ENCODE measurements at places on chromosomes 6 and 20.
A peak's percentile ranks its signal among the peaks of the same experiment; 100 is the strongest.

- DNase-seq, result no peak
Measured at GRCh38 chr20:51309128-51309527, 233.4 kb downstream of the NFATC2 start.

GRCh38 chr6:38241200-38241871, 398.4 kb downstream of the BTBD9 start:
- DNase-seq, result no peak

GRCh38 chr20:6708010-6708409, 59.5 kb upstream of the BMP2 start:
- no peak for DNase-seq

GRCh38 chr6:89487864-89488263, 54.9 kb downstream of the ANKRD6 start:
- DNase-seq, result no peak

DNA sequence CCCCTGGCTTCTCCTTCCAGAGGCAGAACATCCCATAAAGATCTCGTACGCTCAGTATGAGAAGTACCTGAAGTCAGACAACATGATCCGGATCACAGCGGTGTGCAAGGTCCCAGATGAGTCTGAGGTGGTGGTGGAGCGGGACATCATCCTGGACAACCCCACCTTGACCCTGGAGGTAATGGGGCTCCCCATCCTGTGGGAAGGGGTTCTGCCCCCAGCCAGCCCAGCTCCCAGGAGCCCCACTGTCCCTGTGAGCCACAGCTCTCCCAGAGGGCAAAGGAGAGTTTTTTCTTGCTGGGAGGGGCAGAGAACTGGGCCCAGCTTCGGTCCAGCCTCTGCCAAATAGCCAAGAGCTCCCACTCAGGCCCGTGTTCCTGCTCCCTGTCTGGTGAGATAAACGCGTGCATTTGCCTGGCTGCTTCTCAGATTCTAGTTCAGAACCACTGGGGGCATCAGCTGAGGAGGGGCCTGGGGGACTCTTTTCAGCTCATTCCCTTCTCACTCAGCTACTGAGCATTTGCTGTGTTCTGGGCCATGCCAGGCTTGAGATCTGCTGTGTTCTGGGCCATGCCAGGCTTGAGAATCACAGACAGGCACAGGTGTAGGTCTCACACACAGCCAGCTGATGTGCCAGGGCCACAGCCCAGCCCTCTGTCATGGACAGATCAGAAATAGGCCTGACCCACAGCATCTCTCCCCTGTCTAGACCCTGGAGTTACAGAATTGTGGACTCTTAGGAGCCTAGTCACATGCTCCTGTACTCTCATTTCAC, 39.5 kb downstream of the TGM3 start:
- DNase-seq, result no peak

DNA sequence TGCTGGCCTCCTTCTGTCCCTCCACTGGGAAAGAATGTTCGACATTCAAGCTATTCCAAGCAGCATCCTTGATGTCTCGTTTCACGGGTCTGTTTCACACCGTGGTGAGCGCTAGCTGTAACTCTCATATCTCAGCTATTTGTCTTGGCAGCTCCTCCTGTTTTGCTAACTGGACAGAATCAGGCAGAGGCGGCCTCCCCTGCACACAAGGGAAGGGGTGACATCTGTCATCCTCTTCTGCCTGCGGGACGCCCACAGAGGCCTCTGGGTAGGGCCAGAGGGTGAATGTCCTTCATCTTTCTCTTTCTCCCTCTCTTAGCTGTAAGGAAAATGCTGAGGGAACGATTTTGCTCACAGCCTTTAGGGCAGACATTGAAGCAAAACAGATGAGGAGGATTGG, 232.8 kb upstream of the GMDS start:
- DNase-seq, result no peak

DNA sequence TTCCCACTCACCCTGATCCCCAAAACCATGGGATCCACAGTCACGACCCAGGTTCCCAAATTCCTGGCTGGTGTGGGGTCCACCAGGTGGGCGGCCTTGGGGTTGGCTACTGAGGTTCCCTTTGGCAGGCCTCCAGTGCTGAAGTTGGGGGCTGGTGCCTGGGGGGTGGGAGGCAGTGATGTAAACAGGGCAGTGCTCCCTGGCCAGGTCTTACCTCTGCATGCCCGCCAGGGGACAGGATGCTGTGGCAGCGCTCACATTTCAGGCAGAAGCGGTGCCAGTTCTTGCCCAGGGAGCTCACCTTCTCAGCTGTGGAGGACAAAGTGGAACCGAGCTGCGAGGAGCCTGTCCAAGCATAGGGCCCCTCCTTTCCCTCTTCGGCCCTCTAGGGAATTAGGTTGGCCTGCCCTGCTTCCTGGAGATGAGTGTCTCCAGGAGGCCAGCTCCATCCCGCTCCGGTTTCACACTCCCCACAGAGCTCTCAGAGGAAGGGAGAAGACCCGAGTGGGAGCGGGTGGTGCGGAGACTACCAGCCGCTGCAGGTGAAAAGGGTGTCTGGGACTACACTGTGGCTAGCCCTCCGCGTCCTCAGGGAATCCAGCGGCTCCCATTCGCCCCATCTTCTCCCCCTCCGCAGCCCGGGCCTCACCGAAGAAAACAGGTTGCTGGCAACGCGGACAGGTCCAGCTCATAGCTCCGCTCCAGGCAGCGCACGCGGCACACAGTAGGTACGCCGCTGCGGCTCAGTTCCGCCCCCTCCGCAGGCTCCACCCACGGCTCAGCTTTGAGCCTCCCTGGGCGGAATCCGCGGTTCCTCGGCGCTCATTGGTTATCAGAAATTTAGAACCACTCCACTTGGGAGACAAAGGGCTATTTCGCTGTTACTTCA, at the start of gene CRIP3:
CRIP3 (minus strand) TSS at position 726 of the 889 bp plus-strand sequence; CDS start at position 692, 34 bp downstream.
- DNase-seq, result peak; percentile 7

- no peak for DNase-seq
Measured at GRCh38 chr20:63689046-63690002, 7.1 kb upstream of the TNFRSF6B start.

- DNase-seq, result no peak
Measured at GRCh38 chr6:7805078-7805849, 79.4 kb downstream of the BMP6 start.

DNA sequence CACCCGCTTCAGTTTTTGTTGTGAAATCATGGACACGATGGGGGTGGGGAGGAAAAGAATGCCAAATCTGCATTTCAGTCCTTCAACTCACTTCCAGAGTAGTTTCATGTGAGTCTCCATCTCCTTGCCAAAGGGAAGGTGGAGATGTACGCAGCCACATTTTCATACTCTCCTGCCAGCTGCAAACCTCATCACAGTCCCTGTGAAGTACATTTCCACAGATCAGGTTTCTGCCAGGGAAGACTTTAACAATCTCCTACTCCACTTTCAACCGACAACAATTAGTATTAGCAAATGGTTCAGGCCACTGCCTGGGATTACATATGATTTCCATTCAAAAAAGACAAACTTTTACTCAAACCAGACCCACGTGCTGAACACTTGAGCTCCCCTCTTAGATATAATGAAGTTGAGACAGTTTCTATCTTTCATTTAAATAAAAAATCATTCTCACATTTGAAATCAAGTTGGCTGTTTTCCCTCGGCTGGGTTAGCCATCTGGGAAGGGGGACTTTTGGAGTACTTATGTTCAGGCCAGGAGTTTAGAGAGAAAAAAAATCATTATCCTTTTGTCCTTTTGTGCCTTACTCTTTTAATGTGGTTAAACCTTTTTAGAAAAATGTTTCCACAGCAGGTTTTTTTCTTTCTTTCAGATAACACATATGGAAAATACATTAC, 51.0 kb upstream of the CEP162 start:
- DNase-seq, result no peak

- DNase-seq, result no peak
Measured at GRCh38 chr6:139764498-139764986, 390.1 kb upstream of the CITED2 start.

DNA sequence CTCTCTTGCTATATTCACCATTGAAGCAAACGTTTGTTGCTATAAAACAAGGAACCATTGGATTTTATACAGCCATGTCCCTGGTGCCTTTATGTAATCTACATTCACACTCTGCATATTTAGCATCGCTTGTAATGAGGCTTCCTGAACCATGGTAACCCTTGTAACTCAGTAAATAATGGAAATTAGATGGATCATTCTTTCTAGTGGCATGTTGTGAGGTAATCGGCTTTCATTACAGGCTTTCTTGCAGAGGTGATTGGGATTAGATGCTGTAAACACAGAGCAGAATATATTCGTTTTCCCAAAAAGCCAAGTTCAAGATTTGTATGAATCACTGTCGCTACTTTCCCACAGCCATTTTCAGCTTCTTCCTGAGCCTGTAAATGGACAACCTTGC, 36.1 kb downstream of the SMPDL3A start:
- DNase-seq, result no peak

DNA sequence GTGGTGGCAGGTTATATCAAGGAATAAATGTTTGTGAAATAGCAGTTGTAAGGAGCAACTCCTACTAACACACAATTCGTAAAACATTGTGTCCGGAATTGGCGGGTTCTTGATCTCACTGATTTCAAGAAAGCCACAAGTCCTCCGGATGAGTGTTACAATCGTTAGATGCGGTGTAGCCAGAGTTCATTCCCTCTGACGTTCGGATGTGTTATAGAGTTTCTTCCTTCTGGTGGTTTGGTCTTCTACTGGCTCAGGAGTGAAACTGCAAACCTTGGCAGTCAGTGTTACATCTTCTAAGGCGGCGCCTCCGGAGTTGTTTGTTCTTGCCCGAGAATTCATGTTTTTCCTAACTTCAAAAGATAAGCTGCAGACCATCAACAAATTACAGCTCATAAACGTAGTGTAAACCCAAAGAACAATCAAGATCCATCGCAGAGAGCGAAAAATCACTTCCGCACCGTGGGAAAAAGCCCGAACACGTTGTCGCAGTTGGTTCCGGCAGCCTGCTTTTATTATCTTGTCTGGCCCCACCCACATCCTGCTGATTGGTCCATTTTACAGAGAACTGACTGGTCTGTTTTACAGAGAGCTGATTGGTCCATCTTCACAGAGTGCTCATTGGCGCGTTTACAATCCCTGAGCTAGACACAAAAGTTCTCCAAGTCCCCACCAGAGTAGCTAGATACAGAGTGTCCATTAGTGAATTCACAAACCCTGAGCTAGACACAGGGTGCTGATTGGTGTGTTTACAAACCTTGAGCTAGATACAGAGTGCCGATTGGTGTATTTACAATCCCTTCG, 58.2 kb downstream of the TRIM27 start:
- peak; percentile 25 for DNase-seq

GRCh38 chr20:31538326-31538725, 24.1 kb downstream of the HM13 start:
- no peak for DNase-seq

- DNase-seq, result no peak
Measured at GRCh38 chr20:25256226-25256859, 8.5 kb downstream of the PYGB start.

- DNase-seq, result no peak
Measured at GRCh38 chr20:19129976-19130612, 82.3 kb upstream of the SLC24A3 start.

- no peak for DNase-seq
Measured at GRCh38 chr6:132506869-132507808, 5.8 kb downstream of the STX7 start.

DNA sequence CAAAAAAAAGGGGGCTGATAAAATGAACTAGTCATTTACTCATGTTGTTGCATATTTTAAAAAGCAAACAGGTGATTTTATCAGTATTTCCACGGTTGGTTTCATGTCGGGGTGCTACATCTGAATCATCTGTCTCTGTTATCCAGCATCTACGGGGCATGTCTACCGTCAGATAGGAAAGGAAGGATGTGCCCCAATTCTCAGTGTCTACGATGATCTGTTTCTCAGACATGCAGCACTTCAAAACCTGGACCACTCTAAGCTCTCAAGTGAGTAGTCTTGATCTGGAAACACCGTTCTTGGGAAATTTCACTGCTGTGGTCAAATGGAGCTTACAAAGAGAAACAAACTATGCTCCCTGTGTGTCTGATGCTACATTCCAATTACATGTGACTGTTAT, 240.3 kb upstream of the TAB2 start:
- DNase-seq, result no peak

DNA sequence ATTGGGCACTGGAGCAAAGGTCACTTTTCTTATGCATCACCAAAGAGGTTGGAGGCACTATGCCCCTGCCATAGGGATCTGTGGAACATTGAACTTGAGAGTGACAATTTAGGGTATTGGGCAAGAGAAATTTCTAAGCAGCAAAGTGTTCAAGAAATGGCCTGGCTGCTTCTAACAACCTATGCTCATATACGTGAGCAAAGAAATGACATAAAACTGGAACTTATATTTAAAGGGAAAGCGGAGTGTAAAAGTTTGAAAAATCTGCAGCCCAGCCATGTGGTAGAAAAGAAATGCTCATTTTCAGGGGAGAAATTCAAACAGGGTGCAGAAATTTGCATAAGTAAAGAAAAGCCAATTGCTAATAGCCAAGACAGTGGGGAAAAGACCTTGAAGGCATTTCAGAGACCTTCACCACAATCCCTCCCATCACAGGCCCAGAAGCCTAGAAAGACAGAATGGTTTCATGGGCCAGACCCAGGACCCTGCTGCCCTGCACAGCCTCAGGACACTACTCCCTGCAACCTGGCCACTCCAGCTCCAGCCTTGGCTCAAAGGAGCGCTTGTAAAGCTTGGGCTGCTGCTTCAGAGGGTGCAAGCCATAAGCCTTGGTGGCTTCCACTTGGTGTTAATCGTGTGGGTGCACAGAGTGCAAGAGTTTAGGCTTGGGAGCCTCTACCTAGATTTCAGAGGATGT, 24.4 kb downstream of the NCR2 start:
- no peak for DNase-seq

- no peak for DNase-seq
Measured at GRCh38 chr6:140855520-140855919, 1277.2 kb upstream of the GJE1 start.

DNA sequence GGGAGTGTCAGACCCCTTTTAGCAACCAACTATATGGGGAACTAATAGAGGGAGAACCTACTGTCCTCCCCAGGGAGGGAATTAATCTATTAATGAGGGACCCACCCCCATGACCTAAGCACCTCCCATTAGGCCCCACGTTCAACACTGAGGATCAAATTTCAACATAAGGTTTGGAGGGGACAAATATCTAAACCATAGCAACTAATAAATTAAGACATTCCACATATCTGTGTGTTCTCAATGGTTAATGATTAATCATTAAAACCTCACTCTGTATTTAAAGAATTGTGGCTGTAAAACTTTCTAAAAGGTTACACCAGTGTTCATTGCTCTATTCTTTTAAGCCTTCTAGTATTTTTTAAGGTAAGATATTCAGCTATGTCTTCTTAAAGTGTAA, 500.4 kb upstream of the SULF2 start:
- no peak for DNase-seq

DNA sequence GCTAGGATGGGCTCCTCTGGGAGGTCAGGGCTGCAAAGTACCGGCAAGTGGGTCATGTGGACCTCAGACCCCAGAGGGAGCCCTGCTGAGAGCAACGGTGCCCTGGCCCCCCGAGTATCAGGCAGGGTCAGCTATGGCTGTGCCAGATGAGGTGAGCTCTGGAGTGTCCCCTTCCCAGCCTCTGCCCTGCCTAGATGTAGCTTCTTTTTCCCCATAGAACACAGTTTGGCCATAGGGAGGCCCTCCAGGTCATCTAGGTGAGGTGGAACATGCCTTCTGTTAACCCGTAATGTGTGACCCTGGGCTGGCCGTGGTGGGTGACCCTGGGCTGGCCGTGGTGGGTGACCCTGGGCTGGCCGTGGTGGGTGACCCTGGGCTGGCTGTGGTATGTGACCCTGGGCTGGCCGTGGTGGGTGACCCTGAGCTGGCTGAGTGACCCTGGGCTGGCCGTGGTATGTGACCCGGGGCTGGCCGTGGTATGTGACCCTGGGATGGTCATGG, 21.2 kb upstream of the PCMTD2 start:
- no peak for DNase-seq

- DNase-seq, result no peak
Measured at GRCh38 chr6:17842934-17843821, 136.5 kb upstream of the NUP153 start.

- no peak for DNase-seq
Measured at GRCh38 chr6:112502351-112503090, 155.4 kb downstream of the RFPL4B start.

Data from NCI-H2227 treated with DMSO at 0.1 percent for 48 hours (cell line).